Activated CD8-positive, alpha-beta memory T cell treated with anti-CD3 and anti-CD28 coated beads for 4 hours (primary cell): ENCODE measurements at places on chromosomes 6 and 20.

DNA sequence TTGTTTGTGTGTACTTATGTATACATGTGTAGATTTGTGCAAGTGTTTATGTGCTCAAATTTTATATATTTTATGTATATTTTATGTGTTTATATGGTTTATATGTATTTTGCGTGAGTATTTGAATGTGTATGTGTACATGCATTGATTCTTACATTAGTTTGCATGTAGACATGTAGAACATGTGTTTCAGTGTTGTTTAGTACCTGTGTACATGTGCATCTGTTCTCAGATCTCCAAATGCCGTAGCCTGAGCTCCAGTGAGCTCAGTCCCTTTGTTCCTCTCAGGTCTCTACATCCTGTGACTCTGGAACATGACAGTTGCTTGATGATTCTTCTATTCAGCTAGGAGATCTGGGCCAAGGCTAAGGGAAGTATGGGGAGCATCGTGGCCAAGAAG, 4.5 kb upstream of the DEFB119 start:
- no peak for DNase-seq

GRCh38 chr6:121759370-121759769, 323.9 kb downstream of the GJA1 start:
- no peak for DNase-seq

DNA sequence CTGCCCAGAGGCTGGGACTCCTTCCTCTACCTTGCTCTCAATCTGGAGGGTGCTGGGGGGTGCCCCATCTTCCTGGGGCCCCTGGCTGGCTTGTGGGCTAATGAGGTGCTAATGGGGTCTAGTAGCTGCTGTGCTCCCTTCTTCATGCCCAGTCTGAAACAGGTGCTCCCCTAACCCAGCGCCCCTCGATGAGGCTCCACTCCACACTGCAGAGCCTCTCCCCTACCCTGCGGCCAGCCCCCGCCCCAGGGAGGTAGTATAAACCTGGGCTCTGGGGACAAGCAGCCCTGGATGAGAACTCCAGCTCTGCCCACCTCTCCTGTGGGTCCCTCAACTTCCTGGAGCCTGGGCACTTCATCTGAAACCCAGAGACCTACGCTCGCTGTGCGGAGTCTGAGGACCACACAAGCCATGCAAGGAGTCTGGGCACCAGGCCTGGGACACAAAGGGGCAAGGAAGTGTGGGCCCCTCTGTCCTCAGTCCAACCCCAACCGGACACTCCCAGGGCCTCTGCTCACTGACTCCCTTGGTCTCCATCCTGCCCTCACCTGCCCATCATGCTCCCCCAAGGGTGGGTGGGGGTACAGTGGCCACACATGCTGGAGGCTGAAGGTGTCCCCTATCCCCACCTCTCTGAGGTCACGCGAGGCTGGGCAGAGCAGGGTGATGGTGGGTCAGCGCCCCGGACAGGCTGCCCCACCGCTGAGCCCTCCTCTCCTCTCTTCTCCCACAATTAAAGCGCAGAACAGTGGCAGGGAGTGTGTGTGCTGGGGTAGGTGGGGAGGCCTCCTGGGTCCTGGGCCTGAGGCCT, 6.1 kb downstream of the RPL10A start:
- no peak for DNase-seq

DNA sequence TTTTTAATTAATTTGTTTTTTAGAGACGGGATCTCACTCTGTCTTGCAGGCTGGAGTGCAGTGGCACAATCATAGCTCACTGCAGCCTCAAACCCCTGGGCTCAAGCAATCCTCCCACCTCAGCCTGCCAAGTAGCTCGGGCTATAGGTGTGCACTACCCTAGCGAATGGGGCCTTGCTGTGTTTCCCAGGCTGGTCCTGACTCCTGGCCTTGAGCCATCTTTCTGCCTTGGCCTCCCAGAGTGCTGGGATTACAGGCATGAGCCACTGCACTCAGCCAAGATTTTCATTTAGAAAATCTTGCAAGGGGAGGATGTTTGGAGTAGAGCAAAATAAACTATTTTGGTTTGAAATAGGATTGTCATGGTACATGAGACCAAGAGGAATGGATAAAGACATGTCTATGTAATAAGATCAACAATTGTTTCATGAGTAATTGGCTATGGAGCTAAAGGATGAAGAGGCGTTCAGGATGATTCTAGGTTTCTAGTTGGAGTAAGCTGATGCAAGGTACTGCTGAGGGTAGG, 237.8 kb downstream of the UST start:
- DNase-seq, result no peak

GRCh38 chr6:39695447-39695846, 29.8 kb downstream of the KIF6 start:
- DNase-seq, result no peak

- DNase-seq, result no peak
Measured at GRCh38 chr20:3679749-3680700, 1.8 kb downstream of the ADAM33 start.

DNA sequence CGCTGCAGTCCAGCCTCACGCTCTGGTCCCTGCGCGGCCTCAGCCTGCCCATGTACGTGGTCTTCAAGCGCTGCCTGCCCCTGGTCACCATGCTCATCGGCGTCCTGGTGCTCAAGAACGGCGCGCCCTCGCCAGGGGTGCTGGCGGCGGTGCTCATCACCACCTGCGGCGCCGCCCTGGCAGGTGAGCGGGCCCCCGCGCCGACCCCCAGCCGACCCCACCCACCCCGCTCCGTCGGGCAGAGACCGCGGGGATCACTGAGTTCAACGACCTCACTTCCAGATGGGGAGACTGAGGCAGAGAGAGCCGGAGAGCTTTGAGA, 545 bp downstream of the SLC35D3 start:
- no peak for DNase-seq

DNA sequence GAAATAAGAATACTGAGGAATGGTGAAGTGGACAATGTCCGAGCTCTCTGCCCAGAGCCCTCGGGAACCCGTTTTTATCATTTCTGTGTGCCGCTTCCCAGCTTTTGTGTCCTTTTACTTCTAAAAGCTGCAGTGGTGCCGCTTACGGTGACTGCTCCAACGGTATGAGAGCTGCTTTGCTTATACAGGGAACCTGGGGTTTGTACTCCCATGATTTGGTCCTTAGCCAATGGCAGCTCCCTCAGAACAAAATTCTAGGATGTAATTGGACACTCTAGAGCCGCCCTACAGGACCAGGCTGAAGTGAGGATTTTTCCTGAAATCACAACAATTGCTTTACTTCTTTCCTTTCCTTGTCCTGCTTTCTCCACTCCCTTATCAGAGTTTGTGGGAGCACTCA, 24.2 kb upstream of the PCSK2 start:
- DNase-seq, result no peak

DNA sequence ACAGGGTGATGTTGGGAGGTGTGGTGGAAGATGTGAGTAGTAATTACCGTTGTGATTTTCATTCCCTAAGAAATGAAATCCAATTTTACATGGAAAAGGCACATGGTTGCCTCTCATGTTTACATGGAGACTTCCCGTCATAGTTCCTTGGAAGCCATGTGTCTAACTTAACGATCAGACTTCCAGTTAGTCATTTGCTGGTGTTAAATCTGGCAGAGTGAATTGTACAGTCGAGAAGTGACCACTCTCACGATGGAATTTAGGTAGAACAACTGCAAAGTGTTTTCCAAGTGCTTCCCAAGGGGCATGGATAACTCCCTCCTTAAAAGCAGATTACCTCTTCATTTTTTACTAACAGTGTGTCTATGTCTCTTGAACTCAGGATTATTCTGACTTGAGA, 145.8 kb upstream of the CCN2 start:
- DNase-seq, result no peak

GRCh38 chr6:66533921-66534404, 826.9 kb upstream of the EYS start:
- DNase-seq, result no peak

- DNase-seq, result no peak
Measured at GRCh38 chr20:58362970-58363369, 26.1 kb upstream of the VAPB start.

GRCh38 chr6:6007366-6008088, 802 bp upstream of the NRN1 start:
- DNase-seq, result no peak

- no peak for DNase-seq
Measured at GRCh38 chr6:93592417-93592816, 173.1 kb upstream of the EPHA7 start.

DNA sequence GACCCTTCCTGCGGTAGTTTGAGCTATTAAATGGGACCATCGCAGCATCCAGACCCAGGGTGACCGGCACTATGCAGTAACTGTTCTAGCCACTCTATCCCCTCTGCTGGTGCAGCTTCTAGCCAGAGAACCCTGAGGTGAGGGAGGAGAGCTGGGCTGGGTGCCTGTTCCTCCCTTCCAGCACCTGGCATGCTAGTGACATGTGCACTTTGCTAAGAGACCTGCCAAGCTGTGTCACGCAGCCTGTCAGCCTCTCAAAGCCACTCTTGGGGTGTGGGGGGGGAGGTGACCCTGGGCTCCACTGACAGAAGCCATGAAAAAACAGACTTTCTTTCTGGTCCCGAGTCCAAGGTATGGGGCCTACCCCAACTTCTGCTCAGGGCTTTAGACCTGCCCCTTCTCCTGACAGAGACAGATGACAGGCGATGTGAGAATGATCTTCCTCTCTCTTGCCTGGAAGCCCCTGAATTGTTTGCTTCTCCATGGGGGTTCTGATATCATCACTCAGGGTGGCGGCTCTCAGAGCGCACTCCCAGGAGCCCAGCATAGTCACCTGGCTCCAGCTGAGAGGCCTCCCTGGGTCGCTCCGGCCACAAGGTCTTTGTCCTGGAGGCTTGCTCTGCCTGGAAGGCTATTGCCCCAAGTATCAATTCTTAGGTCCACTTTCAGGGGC, 47.2 kb upstream of the MLN start:
- DNase-seq, result no peak

DNA sequence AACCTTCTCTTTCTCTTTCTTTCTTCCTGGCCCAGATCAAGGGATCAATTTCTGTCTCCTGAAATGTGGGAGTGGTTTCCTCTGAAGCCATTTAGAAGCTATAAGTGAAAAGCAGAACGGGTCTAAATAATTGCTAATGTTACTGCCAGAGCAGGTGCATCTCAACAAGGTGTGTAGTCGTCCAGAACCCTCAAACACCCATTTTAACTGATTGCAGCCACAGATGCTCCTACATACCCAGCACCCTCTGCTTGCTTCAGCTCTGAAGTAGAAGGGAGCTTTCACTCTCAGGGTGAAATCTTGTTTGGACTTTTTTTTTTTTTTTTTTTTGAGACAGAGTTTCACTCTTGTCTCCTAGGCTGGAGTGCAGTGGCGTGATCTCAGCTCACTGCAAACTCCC, 592.1 kb upstream of the ARID1B start:
- no peak for DNase-seq

DNA sequence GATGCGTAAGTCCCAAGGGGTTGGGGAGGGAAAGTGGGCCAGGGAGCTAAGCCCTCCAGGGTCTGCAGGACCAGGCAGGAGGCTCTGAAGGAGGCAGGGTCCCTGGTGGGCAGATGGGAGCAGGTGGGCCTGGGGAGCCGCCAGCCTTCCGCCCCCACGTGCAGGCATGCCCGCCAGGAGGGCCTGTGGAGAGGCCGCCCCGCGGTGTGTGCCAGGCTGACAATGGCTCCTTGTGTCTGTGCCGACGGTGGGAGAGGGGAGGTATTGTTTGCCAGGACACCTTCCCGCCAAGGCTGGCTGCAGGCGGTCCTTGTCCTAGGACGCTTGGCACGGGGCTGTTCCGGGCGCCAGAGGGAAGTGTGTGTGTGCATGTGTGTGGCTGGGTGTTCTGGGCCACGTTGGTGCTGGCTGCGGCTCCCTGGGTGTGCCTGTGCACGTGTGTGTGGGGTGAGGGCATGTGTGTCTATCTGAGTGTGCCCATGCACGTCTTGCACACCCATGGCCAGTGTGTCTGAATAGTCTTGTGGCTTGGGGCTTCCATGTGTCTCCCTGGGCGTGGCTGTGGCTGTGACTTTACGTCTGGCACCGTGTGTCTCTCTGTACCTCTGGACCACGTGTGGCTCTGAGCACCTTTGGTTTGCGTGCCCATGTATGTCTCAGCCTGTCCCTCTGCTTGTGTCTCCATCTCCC, 153.0 kb downstream of the CEBPB start:
- no peak for DNase-seq

DNA sequence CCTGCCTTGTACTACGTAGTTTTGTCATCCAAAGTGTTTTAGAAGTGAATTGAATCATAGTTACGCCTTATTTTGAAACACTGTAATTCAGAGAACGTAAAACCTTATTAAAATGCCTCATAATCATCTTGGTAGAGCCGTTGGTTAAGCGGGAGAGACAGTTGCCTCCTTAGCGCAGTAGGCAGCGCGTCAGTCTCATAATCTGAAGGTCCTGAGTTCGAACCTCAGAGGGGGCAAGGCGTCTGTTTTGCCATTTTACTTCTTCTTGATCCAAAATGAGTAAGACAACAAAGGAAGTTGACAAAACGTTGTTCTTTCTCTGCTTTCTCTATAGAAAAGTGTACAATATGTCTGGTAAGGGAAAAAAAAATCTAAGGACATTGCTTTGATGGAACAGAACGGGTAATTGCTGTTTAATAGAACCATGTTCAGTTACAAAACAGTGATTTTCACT, 20.7 kb upstream of the TRIM27 start:
- DNase-seq, result peak; percentile 57

GRCh38 chr6:42141603-42142117, 760 bp downstream of the C6orf132 start:
- no peak for DNase-seq

DNA sequence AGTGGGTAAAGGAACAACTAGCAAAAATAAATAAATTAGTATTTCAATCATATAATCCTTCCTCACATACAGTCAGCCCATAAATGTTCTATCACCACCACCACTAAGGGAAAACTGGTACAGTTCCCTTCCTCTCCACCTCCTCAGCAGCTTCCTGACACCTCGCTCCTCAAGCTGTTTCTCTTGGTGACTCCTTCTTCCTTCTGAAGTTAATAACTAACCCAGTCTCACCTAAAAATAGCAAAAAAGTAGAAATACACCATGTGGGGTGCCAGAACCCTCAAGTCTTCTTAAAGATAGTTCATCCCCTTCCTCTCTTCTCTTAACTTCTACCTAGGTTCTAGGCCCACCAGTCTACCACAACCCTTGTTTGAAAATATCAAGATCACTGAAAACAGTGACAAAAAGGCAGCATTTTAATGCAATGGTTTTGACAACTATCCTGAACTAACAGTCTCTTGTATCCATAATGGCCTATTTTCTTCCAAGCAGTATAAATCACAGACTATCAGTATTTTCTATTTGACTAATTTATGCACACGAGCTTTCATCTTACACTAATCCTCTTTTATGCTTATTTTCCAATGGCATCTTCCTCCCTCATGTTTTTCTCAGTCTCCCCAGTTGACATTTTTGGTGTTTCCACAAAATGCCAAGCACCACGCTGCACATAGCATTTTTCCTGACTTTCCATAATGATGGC, 85.5 kb downstream of the KHDC1L start:
- no peak for DNase-seq

- DNase-seq, result no peak
Measured at GRCh38 chr6:43970068-43970912, 157.0 kb downstream of the MRPL14 start.

DNA sequence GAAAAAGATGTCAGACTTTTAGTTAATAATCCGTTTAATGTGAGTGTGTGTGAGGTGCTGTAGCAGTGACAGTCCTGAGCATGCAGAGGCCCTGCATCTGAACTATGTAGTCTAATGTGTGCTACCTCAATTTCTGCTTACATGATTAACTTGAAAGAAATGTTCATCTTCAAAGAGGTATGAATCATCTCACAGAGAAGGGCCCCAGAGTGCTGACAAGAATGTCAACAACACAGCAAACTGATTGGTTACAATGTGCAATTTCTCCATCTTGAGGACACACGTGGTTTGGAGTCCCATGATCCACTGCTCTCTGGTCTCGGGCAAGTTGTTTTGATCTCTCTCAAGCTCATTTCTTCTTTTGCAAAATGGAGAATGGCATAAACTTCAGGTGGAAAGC, 61.7 kb upstream of the EMILIN3 start:
- no peak for DNase-seq

GRCh38 chr6:159959165-159959975, 9.5 kb upstream of the IGF2R start:
- no peak for DNase-seq
